GM12864 (cell line): ENCODE measurements at places on chromosomes 3 and 15.

- no peak for DNase-seq
Measured at GRCh38 chr3:88626456-88627120, 476.8 kb downstream of the C3orf38 start.

DNA sequence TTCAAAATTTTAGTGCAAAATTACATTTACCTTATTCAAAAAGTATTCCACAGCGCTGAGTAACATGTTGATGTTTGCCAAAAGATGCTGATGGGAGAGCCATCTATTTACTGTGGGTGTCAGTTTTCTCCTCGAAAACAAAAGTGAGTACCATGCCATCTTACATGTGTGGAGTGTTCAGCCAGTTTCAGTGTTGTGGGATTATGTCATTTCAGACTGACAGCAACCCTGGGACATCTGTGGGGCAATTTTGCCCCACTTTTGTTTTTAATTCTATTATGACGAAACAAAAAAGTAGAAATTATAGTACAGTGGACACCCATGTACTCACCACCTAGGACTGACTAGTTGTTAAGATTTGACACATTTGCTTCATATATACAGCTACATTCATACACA is 19.6 kb downstream of the SLCO3A1 start:
- no peak for DNase-seq

GRCh38 chr3:56365905-56366640 is 102.2 kb downstream of the ERC2 start:
- DNase-seq, result no peak

DNA sequence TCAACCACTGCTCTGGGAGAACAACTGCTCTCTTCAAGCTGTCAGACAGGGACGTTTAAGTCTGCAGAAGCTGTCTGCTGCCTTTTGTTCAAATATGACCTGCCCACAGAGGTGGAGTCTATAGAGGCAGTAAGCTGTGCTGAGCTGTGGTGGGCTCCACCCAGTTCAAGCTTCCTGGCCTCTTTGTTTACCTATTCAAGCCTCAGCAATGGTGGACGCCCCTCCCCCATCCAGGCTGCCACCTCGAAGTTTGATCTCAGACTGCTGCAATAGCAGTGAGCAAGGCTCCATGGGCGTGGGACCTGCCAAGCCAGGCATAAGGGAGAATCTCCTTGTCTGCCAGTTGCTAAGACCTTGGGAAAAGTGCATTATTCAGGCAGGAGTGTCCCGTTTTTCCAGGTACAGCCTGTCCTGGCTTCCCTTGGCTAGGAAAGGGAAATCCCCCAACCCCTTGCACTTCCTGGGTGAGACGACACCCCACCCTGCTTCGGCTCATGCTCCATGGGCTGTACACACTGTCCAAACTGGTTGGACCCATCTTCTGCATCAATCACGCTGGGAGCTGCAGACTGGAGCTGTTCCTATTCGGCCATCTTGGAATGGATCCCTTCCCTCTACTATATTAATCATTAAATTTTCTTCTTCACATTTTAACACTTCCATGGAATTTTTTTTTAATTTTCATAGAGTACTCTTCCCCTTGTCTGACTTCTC is 167.0 kb upstream of the UBE2E2 start:
- DNase-seq, result no peak

- no peak for DNase-seq
Measured at GRCh38 chr3:52606373-52607085, 70.1 kb downstream of the UQCC5 start.

GRCh38 chr3:55721716-55722484 is 234.8 kb upstream of the WNT5A start:
- DNase-seq, result no peak

DNA sequence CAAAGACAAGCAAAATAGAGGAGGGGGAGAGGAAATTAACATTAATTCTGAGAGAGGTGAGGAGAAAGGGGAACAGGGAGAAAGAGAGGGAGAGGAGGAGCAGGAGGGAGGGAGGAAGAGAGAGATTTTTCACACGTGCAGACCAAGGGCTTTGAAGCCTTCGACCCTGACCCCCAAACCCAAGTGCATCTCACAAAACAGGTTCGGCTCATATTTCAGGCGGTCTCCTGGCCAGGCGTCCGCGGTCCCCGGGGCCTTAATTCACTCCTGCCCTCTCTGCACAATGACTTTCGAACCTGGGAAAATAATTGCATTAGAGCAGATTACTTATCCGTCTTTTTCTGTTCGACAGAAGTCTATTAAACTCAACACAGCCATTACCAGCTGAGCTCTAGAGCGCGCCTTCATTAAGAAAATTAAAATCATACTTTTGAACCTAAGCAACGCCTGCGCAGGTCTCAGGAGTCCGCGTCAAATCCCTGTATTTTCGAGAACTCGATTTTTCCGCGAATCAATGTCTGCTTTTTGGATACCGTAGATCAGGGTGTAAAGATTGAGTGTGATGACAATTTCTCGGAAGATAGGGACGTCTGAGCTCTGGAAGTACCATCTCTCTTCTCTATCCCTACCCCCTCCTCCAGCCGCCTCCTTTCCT is 220.7 kb downstream of the MEIS2 start:
- no peak for DNase-seq

GRCh38 chr15:60364612-60364924 is 33.2 kb downstream of the ANXA2 start:
- no peak for DNase-seq

GRCh38 chr3:184209146-184209923 is 20.1 kb upstream of the VWA5B2 start:
- no peak for DNase-seq

DNA sequence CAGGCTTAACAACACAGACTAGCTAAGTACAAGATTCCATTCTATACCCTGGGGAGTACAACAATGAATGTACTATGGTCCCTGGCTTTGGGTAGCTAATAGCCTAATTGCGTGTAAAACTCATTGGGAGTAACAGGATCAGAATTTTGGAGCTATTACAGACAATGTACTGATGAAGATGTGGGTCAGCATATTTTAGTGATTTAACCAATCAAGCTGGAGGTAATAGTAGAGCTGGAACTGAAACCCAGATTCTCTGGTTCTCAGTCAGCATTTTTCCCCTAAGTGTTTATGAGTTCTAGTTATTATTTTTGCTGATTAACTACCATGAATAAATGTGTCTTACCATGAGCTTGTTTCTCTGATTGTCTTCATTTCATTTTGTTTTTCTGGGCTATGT is 578.7 kb downstream of the NLGN1 start:
- no peak for DNase-seq

- DNase-seq, result no peak
Measured at GRCh38 chr15:52361975-52362494, 66.4 kb upstream of the MYO5C start.

DNA sequence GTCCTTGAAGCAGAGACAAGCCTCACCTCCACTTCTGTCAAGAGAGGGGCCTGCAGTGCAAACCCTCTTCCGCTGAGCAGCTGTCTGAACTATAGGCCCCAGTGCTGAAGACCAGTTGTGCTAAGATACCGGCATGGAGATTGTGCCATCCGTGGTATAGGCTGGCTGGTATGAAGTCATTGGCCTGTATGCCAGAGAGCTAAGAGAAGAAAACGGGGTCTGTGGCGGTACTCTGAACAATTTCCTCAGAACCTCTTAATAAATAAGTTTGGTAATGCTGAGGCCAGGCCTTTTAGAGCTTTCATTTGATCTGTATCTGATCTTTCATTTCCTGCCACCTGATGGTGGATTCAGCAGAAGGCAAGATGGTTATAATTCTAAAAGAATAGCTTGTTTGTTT is 123.0 kb downstream of the LRIG1 start:
- DNase-seq, result no peak

DNA sequence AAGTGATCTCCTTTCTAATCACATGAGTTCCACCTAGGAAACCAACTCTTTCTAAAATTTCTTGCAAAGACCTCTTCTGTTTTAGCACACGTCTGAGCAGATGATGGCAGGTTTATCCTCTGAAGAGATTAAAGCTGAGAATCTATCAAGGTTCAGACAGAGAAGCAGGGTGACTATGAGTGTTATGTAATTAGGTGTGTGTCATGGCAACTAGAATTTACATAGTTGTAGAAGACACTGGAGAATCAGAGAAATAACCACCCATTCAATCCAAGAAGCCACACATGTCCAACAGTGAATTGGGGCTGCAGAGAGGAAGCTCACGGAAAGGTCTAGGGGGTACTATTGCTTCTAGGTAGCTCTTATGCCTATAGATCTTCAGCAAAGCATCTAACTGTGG is 600.5 kb downstream of the PYDC2 start:
- DNase-seq, result no peak

GRCh38 chr15:71364117-71364584 is 248.9 kb downstream of the THSD4 start:
- no peak for DNase-seq

GRCh38 chr3:52614689-52615088 is 71.0 kb downstream of the PBRM1 start:
- no peak for DNase-seq

- no peak for DNase-seq
Measured at GRCh38 chr15:92393071-92393979, at the start of gene ST8SIA2. Gene ST8SIA2 (plus strand): TSS chr15:92393881. CDS start chr15:92394065, 184 bp downstream.

GRCh38 chr3:66437341-66437929 is 63.4 kb downstream of the LRIG1 start:
- DNase-seq, result no peak

- no peak for DNase-seq
Measured at GRCh38 chr15:96585484-96586386, 255.2 kb downstream of the NR2F2 start.

DNA sequence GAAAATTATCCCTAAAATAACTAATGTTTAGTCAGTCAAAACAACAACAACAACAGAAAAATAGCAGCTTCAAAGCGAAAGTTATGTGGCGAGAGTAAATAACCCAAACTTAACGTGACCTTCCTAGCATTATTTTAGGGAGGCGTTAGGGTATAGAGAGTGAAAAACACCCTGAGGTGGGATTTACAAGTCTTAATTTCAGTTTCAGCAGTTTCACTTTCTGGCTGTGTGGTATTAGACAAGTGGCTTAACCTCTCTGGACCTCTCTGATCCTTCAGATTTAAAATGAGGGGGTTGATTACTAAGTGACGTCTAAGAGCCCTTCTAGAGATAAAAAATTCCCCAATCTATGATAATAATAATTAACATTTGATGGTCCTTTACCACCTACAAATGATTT is 291.2 kb downstream of the ZBTB20 start:
- no peak for DNase-seq

DNA sequence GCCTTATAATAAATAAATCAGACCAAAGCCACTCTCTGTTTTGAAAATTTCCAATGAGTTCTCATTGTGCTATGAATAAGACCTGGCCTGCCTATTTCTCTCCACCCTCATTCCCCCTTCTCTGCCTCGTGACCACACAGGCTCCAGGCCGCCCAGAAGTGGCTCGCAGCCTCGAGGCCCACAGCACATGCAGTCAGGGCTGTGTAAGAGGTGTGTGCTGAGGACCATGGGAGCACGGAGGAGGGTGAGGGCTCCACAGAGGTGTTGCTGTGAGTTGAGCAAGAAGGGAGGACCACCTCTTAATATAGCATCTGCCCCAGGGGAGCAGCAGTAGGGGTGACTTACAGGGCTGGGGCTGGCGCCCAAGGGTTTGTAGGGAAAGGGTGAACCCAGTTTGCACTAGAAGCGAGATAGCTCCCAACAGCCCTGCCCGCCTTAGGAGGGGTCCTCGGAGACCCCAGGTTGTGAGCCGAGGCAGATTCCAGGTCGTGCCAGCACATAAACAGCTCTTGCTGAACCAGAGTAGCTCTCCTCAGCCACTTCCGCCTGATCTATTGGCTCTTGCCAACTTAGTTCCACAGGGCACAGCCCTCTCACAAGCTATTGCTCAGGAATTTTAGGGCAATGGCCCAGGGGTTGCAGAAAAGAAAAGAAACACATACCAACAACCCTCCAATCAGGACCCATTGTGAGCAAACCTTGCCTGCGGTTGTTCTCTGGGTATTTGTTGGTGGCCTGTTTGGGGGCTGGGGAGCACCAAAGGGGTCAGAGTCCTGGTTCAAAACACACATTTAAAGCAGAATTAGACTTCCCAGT is 117.7 kb downstream of the MYLK start:
- DNase-seq, result no peak

- DNase-seq, result no peak
Measured at GRCh38 chr15:64343841-64344240, 12.1 kb downstream of the CSNK1G1 start.

DNA sequence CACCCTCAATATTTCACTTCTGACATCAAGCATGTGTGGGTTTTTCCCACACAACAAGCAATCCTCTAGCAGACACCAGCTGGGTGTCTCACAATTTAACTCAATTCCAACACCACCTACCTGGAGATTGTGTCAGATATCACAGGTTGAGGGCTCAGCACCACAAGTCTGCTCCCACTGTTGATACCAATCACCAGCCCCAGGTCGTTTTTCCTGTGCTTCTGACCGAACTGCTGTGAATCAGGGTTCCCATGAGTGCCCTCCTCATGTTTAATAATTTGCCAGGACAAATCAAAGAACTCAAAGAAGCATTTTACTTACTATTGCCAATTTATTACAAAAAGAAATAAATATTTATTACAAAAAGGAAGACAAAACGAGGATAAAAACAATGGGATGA is 25.0 kb upstream of the PRR20G start:
- DNase-seq, result no peak

DNA sequence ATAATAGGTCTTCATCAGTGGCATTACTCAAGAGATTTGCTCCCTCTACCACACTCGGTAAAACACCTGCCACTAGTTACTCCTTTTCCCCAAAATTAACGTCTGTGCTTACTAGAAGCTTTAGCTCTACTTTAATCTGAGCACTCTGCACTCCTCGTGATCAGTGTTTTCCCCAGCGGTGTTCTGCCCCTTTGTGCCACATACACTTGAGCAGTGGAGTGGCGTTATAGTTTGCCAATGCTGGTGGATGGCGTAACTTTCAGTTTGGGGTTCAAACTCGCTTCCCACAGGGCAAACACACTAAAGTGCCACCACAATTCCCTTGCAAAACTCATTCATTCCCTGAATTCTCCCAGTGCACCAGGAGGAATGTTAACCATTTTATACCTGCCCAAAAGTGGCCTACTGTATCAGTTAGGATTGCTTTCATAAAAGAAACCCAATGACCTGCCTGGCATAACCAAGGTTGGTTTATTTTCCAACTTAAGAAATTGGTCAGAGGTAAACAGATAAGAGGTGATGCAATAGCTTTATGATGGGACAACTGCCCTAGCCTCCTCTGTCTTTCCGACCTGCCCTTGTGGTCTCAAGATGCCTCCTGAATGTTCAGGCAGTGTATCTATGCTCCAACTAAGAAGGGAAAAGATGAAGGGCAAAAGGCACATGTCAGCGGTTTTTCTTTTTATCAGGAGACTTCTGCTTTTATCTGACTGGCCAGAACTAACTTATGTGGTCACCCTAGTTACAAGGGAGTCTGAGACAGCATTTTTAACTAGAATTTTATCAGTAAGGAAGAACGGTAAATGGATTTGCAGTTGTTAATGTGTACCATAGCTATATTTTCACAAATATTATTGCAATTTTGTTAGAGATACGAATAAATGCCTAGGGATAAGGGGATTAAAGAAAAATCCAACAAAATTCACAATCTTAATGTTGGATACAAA is 83.9 kb downstream of the FSIP1 start:
- no peak for DNase-seq
